Fibroblast of skin of left quadriceps (primary cell): ENCODE measurements at places on chromosomes 3 and 15.

DNA sequence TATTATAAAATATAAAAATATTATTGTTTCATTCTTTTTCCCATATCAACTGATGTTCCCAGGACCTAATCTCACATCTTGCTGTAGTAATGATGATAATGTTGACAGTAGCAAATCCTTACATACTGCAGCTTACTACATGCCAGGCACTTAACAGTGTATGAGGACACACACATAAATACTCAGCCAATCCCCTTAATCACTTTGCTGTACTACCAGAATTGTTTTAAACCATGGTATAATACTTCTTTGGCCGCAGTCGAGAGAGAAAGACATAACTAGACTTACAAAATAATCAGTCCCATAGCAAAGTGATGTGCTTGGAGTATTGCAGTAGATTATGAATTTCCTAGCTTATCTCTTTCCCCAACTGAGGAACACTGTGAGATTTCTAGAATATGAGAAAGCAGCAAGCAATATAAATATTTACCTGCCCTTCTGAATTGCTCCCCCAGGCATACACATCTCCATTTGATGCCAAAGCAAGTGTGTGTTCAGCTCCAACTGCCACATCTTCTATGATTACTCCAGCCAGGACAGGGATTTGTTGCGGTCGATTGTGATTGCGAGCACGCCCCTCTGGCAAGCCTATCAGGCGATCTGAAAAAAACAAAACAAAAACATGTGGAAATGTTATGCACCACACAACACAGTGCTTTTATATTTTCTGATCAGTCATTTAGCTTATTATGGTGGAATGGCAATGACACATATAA lies 33.0 kb downstream of the FBXL22 start:
- DNase-seq, result no peak

- no peak for DNase-seq
Observed at GRCh38 chr3:102081572-102082289, 232.4 kb downstream of the NFKBIZ start.

- DNase-seq, result peak; percentile 11
Observed at GRCh38 chr15:88695691-88696251, 57.0 kb downstream of the ISG20 start.

DNA sequence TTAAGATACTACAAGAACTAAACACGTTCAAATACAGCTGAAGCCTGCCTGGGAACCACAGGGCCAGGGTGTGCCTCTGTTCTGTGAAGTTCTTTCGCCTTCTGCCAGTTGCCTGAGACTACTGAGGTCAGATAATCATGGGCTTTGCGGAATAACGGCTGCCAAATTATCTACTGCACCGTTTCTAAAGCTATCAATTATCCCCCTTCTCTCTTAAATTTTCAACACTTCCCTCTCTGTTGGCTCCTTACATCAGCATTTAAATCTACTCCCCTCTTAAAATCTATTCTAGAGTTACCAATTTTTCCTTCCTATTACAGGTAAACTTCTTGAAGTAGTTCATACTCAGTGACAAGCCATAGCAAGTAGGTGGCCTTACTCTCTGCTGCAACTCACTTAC lies 6.2 kb upstream of the NEO1 start:
- DNase-seq, result no peak

GRCh38 chr3:10968401-10968800 lies 24.1 kb upstream of the SLC6A1 start:
- no peak for DNase-seq
